Cardiac muscle cell (in vitro differentiated cells and primary cell): ENCODE measurements at places on chromosomes 1 and 21.

DNA sequence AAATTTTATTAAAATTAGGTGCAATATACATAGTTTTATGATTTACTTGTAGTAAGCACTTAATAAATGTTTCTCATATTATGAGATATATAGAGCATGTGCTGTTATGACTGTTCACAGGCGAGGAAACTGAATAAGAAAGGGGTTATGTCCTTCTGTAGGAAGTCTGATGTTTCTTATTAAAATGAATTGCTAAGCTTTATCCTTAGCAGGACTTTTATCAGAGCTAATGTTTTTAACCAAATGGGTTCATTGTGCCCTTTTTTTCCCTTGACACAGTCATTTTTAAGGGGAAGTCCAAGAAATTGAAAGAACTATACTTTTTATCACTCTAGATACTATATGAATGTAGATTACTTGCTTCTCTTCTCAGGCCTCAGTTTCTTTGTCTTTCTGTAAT, 285.2 kb downstream of the PTPRC start:
- no peak overlapping the region for H3K4me3 ChIP-seq
- no peaks in the 10 kb centered on the region for H3K4me1 ChIP-seq
- DNase-seq = no peak
- no peaks in the 10 kb centered on the region for H3K36me3 ChIP-seq
- no peaks in the 10 kb centered on the region for H3K27me3 ChIP-seq
- no peak overlapping the region for H3K27ac ChIP-seq

- no peak overlapping the region for H3K27ac ChIP-seq
- peaks cover 20% of the 10 kb centered on the region for H3K4me1 ChIP-seq
- H3K27me3 ChIP-seq = no peaks in the 10 kb centered on the region
Measured at GRCh38 chr1:184210862-184211261, 159.3 kb downstream of the TSEN15 start.

GRCh38 chr1:53015508-53015860, 46.5 kb upstream of the PODN start:
- peaks cover 32% of the 10 kb centered on the region for H3K4me1 ChIP-seq
- peak overlapping the region; percentile 75 for H3K4me3 ChIP-seq
- DNase-seq = no peak
- H3K27me3 ChIP-seq = no peaks in the 10 kb centered on the region
- no peaks in the 10 kb centered on the region for H3K36me3 ChIP-seq

- no peaks in the 10 kb centered on the region for H3K36me3 ChIP-seq
- no peak overlapping the region for H3K4me3 ChIP-seq
- no peak overlapping the region for H3K27ac ChIP-seq
- H3K27me3 ChIP-seq = no peaks in the 10 kb centered on the region
- H3K4me1 ChIP-seq = peaks cover 26% of the 10 kb centered on the region
Measured at GRCh38 chr1:58881471-58881994, 97.7 kb upstream of the JUN start.

- H3K27me3 ChIP-seq = no peaks in the 10 kb centered on the region
- H3K36me3 ChIP-seq = no peaks in the 10 kb centered on the region
- H3K27ac ChIP-seq = no peak overlapping the region
- DNase-seq = no peak
- H3K4me1 ChIP-seq = no peaks in the 10 kb centered on the region
- no peak overlapping the region for H3K4me3 ChIP-seq
Measured at GRCh38 chr1:10616696-10617095, 141.9 kb downstream of the PEX14 start.

DNA sequence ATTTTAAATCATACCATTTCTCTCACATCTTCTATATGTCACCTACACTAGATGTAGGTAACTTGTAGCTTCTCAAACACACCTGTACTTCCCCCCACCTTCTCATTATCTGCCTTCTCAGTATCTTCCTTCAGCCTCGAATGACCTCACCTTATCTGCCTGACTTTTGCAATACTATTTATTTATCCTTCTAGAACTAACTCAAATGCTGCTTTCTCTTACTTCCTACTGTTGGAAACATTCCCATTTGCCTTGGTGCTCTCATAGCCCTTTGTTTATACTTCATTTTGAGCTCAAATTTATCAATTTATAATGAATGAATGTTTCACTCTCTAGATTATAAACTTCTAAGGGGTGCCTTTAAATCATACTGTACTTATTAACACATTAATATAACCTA, 50.4 kb upstream of the KIAA1614 start:
- H3K36me3 ChIP-seq = peaks cover 10% of the 10 kb centered on the region
- DNase-seq = no peak
- no peak overlapping the region for H3K27ac ChIP-seq
- H3K27me3 ChIP-seq = no peaks in the 10 kb centered on the region

GRCh38 chr1:243287652-243288051, 31.8 kb downstream of the SDCCAG8 start:
- H3K27ac ChIP-seq = no peak overlapping the region
- H3K4me3 ChIP-seq = no peak overlapping the region
- peak; percentile 84 for DNase-seq
- no peaks in the 10 kb centered on the region for H3K4me1 ChIP-seq
- no peaks in the 10 kb centered on the region for H3K27me3 ChIP-seq

GRCh38 chr21:17436626-17437111, 76.2 kb upstream of the CXADR start:
- no peak overlapping the region for H3K27ac ChIP-seq
- no peaks in the 10 kb centered on the region for H3K27me3 ChIP-seq

- H3K27me3 ChIP-seq = no peaks in the 10 kb centered on the region
- H3K4me3 ChIP-seq = no peak overlapping the region
- H3K36me3 ChIP-seq = no peaks in the 10 kb centered on the region
- H3K4me1 ChIP-seq = no peaks in the 10 kb centered on the region
Measured at GRCh38 chr21:41488080-41488479, 19.9 kb downstream of the TMPRSS2 start.

DNA sequence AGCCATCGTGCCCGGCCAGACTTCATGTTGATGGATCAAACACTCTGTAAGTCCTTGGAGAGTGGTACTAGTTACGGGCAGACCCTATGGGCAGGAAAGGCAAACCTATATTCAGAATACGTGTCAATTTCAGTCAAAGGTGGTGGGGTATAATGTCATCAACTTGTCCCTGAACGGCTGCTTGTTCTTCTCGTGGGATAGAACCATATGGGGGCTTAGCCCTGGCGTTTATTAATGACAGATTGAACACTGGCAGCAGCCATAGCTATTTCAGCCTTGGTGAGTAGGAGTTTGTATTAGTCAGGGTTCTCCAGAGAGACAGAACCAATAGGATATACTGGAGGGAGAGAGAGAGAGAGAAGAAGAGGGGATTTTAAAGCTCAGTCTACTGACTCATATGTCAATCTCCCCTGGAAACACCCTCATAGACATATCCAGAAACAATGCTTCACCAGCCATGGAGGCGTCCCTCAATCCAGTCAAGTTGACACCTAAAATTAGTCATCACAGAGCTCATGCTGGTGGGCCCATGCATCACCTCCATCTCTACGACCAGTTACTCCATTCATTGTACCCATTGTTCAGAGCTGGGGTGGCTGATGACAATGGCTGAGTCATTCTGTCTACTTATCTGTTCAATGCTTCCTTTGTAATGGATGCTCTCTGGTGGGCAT, 16.1 kb upstream of the AQP10 start:
- H3K27ac ChIP-seq = no peak overlapping the region
- H3K4me3 ChIP-seq = no peak overlapping the region
- no peak for DNase-seq
- no peaks in the 10 kb centered on the region for H3K4me1 ChIP-seq
- no peaks in the 10 kb centered on the region for H3K36me3 ChIP-seq

GRCh38 chr1:171467626-171468025, 17.7 kb upstream of the PRRC2C start:
- no peaks in the 10 kb centered on the region for H3K4me1 ChIP-seq
- H3K36me3 ChIP-seq = no peaks in the 10 kb centered on the region
- no peaks in the 10 kb centered on the region for H3K27me3 ChIP-seq
- DNase-seq = no peak

- H3K27ac ChIP-seq = no peak overlapping the region
- no peaks in the 10 kb centered on the region for H3K27me3 ChIP-seq
- DNase-seq = no peak
- no peaks in the 10 kb centered on the region for H3K36me3 ChIP-seq
Measured at GRCh38 chr1:44261171-44261817, 48.0 kb downstream of the DMAP1 start.

- H3K4me1 ChIP-seq = no peaks in the 10 kb centered on the region
- H3K27me3 ChIP-seq = no peaks in the 10 kb centered on the region
- no peaks in the 10 kb centered on the region for H3K36me3 ChIP-seq
- H3K27ac ChIP-seq = no peak overlapping the region
Measured at GRCh38 chr21:41631564-41632461, 123.9 kb upstream of the TMPRSS2 start.

- DNase-seq = no peak
- no peaks in the 10 kb centered on the region for H3K36me3 ChIP-seq
- H3K27me3 ChIP-seq = peaks cover 3% of the 10 kb centered on the region
- H3K4me3 ChIP-seq = peak overlapping the region; percentile 38
- H3K27ac ChIP-seq = no peak overlapping the region
Measured at GRCh38 chr1:209584231-209584672, 738 bp downstream of the CAMK1G start.

GRCh38 chr1:39898191-39898590, 3.5 kb downstream of the MYCL start:
- DNase-seq = no peak
- H3K27me3 ChIP-seq = peaks cover 9% of the 10 kb centered on the region
- no peaks in the 10 kb centered on the region for H3K36me3 ChIP-seq
- no peak overlapping the region for H3K27ac ChIP-seq

GRCh38 chr1:23251812-23252211, 34.5 kb upstream of the HTR1D start:
- no peak overlapping the region for H3K4me3 ChIP-seq
- no peaks in the 10 kb centered on the region for H3K4me1 ChIP-seq
- DNase-seq = no peak
- no peaks in the 10 kb centered on the region for H3K27me3 ChIP-seq
- H3K27ac ChIP-seq = no peak overlapping the region

DNA sequence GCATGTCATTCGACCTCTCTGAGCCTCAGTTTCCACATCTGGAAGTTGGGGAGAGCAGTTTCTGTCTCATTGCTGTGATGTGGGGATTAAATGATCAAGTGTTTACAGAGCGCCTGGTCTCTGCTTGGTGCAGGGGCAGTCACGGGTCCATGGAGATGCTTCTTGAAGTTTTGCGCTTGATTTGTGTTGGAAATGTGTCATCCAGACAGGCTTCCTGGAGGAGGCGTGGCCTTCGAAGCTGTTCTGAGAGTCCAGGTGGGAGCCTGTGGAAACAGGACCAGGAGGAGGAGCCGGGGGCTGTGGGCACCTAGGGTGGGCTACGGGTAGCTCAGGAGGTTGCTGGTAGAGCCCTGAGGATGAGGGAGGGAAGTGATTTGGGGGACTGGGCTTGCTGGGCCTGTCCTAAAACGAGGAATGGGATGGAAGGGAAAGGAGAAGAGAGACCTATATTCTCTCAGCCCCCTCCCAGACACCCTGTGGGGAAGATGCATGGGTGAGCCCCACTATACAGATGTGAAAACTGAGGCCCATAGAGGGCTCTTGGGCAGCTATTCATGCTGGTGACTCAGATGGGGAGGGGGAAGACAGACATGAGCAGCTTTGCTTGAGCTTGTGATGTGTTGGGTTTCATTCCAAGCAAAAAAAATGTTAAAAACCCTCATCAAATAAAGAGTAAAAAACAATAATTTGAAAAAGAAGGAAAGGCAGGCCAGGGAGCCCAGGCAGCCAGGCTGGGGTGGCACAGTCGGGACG, 107.2 kb upstream of the WNT4 start:
- DNase-seq = no peak
- H3K4me3 ChIP-seq = no peak overlapping the region
- H3K36me3 ChIP-seq = no peaks in the 10 kb centered on the region
- H3K4me1 ChIP-seq = peaks cover 9% of the 10 kb centered on the region
- H3K27ac ChIP-seq = no peak overlapping the region

- no peaks in the 10 kb centered on the region for H3K36me3 ChIP-seq
- no peak for DNase-seq
- H3K4me1 ChIP-seq = no peaks in the 10 kb centered on the region
- no peak overlapping the region for H3K4me3 ChIP-seq
Measured at GRCh38 chr1:118142546-118142945, 42.5 kb downstream of the SPAG17 start.

GRCh38 chr1:24929398-24930259, 447 bp downstream of the RUNX3 start:
- H3K36me3 ChIP-seq = no peaks in the 10 kb centered on the region
- peak overlapping the region; percentile 8 for H3K4me3 ChIP-seq
- peaks cover 100% of the 10 kb centered on the region for H3K27me3 ChIP-seq
- peak; percentile 9 for DNase-seq
- H3K4me1 ChIP-seq = peaks cover 4% of the 10 kb centered on the region

DNA sequence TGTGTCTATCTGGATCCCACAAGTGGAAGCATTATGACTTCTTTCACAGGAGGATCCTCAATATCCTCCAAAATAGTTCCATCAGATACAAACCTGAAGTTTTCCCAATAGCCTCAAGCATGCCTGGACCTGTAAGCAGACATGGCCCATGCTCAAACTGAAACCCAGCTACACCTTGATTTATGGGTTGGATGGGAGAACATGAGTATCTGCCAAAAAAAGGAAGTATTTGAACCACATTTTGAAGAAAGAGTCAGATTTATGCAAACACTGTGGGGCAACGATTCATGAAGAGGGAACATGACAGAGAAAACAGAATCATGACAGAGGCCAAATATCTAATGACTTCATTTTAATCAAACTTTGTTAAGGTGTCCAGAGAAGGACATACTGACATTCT, 351.0 kb upstream of the NFIA start:
- H3K4me3 ChIP-seq = no peak overlapping the region
- H3K4me1 ChIP-seq = no peaks in the 10 kb centered on the region
- H3K27ac ChIP-seq = no peak overlapping the region
- no peak for DNase-seq
- H3K36me3 ChIP-seq = no peaks in the 10 kb centered on the region

DNA sequence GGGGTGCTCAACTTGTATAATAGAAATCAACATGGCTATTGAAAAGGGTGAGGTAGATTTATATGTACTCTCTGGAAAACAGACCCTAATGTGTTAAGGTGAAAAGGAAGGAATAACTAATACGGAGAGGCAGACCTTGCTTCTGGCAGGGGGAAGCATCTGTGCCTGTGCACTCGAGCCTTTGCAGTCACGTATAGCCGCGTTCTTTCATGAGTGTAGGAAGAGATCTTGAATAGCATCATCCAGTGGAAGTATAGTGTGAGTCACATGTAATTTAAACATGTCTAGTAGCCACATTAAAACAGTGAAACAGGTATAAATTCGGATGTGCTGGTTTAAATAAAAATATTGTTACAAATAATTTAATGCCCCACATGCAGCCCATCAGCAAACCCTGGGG, 3.0 kb downstream of the A3GALT2 start:
- no peak for DNase-seq
- no peaks in the 10 kb centered on the region for H3K27me3 ChIP-seq
- H3K4me3 ChIP-seq = no peak overlapping the region

- H3K4me1 ChIP-seq = peaks cover 9% of the 10 kb centered on the region
- H3K36me3 ChIP-seq = no peaks in the 10 kb centered on the region
- no peak overlapping the region for H3K27ac ChIP-seq
- no peak overlapping the region for H3K4me3 ChIP-seq
Measured at GRCh38 chr1:177998696-177999631, 29.1 kb upstream of the SEC16B start.
